ENCODE measurements at places on chromosomes 7 and 10.

DNA sequence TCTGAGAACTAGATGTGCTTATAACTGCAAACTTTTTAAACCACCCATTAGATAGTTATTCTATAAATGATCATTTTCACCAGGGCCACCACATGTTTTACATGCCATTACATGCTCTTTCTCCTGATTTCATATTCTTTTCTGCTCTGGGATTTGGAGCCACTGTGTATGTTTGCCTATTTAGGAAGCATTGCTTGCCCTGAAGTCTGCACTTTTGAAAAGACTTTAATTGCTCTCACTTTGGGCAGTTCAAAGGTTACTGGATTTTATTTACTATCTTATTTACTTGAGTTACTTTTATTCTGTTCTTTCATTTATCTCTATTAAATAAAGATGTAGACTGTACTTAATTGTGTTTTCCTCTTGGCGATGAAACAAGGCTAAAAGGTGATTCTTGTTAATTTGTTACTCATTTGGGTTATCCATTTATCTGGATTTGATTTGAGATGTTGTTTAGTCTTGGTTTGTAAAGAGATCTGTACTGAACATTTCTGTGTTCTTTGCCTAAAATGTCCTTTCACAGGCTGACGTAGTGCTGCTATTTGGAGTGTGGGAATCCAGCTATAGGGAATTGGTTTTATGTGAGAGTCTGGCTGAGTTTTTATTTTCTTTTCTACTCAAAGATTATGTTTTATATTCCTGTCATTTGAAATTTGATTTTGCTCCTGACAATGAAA is 88.8 kb downstream of the SUGCT start:
- no peak for DNase-seq

GRCh38 chr10:5679606-5680005 is 5.0 kb upstream of the TASOR2 start:
- no peak for DNase-seq

DNA sequence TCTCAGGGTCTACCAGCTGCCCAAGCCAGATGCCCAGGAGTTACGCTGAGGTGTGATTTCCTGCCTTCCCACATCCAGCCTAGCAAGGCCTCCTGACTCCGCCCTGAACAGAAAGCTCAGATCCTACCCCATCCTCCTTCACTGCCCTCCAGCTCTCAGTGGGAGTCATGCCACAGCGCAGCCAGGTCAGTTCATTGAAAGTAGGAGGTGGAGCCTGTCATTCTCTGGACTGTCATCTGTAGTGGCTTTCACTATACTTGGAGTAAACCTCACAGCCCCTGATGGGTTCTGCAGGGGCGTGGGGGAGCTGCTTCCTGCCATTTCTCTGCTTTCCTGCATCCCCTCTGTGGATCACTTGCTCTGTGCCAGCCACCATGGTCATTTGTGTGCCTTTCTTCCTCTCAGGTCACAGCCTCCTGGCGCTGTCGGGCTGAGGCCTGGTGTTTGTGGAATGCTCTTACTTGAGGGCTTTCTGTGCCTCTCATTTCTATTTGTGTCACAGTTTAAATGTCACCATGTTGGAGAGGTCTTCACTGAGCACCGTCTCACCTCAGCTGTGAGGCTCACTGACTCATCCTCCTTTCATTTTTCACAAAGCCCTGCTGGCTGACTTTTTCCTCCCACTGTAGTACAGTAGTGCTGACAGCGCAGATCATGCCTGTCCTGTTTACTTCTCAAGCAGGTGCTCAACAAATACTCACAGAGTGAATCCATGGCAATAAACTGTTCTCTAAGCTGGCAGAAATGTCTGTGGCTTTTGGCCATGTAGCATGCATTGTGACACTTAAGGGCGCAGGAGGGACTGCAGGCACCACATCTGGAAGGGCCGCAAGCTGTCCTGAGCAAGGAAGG is 61.0 kb upstream of the TMEM248 start:
- DNase-seq: no peak

DNA sequence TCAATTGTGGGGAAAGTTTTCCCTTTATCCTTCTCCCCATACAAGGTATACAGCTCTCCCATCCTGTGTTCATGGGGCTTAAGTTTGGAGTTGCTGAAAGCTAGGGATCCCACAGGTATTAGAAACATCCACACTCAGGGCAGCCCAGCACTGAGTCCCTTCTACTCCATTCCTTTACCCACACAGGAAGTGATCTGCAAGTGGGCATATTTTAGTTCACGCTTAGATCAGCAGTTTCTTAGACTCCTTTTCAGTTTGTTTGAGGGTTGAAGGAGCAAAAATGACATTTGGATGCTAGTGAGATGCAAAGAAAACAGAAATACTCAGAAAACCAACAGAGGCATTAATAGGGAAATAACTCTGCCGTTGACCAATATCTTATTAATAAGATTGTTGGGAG is 134.7 kb downstream of the VPS50 start:
- DNase-seq: no peak

GRCh38 chr10:118642228-118642627 is 46.8 kb upstream of the PRLHR start:
- DNase-seq: no peak

DNA sequence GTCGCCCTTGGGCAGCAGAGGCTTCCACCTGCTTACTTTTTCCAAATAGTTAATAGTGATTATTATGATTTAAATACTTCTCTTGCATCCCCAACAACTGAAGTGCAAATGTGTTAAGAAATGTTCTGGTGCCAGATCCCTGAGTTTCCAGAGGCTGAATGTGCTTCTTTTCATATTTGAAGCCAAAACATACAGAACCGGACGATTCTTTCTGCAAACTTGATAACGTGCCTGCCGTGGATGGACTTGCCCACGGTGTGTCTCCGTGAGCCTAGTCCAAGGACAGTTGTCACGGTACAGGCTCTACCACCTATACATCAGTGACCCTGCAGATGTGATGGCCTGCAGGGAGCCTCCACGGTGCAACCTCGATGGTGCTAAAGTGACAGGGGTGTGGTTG is 198.6 kb upstream of the LYZL2 start:
- no peak for DNase-seq

- no peak for DNase-seq
Measured at GRCh38 chr10:112356686-112357085, 17.2 kb upstream of the ACSL5 start.

GRCh38 chr7:97506728-97507127 is 225.2 kb upstream of the TAC1 start:
- no peak for DNase-seq

- no peak for DNase-seq
Measured at GRCh38 chr10:86545101-86545500, 23.5 kb upstream of the WAPL start.

- DNase-seq: no peak
Measured at GRCh38 chr7:70346844-70347462, 748.7 kb downstream of the AUTS2 start.

DNA sequence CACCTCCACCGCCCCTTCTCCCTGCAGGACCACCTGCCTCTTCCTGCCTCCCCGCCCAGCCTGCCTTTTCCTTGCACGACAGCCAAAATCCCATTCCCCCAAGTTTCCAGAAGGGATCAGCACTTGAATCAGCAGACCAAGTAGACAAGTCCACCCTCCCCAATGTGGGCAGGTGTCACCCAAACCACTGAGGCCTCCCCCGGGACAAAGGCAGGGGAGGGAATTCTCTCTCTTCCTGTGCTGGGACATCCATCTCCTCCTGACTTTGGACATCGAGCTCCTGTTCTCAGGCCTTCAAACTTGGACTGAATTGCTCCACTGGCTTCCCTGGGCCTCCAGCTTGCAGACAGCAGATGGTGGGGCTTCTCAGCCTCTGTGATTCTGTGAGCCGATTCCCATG is 21.6 kb upstream of the PSMG3 start:
- DNase-seq: no peak

GRCh38 chr10:71033396-71033980 is 145.1 kb upstream of the PCBD1 start:
- DNase-seq: no peak

DNA sequence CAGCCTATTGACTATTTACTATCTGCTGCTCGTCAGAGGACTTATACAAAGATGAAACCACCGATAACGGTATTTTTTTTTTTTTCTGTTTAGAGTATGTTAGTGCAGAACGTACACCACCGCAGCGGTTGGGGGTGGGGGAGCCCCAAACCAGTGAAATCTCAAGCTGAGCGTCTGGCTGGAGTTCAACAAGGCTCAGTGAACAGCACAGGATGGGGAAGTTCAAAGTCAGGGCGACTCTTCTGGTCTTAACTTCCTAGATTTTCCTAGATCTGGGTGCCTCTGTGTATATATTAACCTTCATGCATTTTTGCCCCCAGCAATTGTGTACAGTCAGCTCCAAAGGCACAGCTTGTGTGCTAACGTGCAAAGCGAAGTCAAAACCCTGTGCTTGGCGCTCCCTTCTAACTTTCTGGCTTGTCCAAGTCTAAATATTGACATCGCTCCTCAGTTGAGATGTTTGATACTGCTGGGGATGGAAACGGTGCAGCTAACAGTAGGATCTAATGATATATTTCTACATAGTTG is 1.1 kb downstream of the RHOBTB1 start:
- DNase-seq: no peak

- DNase-seq: no peak
Measured at GRCh38 chr7:41674505-41675023, 28.3 kb downstream of the INHBA start.

- DNase-seq: no peak
Measured at GRCh38 chr7:29457141-29457561, 106.5 kb upstream of the PRR15 start.

DNA sequence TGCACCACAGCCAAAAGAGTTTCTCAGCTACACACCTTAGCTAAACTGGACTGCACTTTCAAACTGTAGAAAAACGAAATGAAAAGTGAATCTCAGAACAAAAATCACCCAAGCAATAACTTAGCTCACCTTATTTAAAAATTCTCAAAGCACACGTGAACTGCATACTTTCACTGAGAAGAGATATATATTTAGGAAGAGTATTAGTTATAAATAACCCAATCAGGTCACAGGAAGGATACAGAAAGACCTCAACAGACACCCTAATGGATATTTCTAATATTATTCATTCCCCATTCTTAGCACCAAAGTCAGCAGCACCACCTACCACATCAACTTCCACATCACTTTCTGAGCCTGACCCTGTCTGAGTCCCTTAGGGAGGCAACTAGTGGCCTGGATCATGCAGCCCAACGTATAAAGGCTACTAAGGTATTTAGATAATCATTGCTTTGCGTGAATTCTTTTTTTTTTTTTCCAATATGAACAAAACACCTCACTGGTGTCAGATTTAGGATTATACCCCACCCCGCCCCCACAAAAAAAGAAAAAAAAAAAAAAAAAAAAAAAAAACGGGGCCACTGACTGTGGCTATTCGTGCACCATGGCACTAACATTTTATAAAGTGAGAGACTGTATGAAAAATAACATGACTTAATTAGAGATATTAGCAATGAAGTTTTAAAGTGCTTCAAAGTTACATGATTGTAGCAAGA is 2.6 kb downstream of the ABI1 start:
- DNase-seq: no peak

- no peak for DNase-seq
Measured at GRCh38 chr7:108973075-108973474, 403.4 kb downstream of the DNAJB9 start.

DNA sequence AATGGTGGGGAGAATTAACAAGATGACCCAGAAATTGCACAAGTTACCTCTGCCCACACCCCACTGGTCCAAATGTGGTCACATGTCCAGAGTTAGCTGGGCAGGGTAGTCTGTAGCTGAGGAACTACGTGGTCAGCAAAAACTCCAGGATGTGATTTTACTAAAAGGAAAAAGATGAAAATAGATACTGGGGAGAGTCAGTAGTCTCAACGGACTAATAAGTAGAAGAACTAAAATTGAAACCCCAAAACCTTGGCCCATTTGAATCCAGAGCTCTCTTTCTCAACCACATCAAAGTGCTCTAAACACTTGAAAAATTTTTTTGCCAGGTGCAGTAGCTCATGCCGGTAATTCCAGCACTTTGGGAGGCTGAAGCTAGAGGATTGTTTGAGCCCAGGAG is 146.3 kb downstream of the SKIDA1 start:
- no peak for DNase-seq

DNA sequence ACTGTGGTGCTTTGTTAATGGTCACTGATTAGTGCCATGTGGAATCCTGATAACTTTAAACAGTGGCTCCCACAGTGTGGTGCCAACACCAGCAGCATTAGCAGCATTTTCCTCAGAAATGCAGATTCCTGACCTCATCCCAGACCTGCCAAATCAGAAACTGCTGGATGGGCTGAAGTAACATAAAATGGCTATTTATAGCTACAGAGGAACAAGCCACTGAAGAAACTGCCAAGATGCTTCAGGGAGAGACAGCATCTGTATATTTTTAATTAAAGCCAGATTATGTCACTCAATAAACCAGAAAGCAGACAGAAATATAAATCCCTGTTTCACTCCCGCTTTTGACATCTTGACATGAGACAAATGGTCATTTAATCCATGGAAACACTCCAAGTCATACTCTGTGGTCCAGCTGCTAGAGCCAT is 178.5 kb downstream of the AMPH start:
- no peak for DNase-seq

- no peak for DNase-seq
Measured at GRCh38 chr10:73871295-73872189, 2.8 kb downstream of the CAMK2G start.

- peak; percentile 52 for DNase-seq
Measured at GRCh38 chr10:11986593-11987216, 55.9 kb downstream of the UPF2 start.

DNA sequence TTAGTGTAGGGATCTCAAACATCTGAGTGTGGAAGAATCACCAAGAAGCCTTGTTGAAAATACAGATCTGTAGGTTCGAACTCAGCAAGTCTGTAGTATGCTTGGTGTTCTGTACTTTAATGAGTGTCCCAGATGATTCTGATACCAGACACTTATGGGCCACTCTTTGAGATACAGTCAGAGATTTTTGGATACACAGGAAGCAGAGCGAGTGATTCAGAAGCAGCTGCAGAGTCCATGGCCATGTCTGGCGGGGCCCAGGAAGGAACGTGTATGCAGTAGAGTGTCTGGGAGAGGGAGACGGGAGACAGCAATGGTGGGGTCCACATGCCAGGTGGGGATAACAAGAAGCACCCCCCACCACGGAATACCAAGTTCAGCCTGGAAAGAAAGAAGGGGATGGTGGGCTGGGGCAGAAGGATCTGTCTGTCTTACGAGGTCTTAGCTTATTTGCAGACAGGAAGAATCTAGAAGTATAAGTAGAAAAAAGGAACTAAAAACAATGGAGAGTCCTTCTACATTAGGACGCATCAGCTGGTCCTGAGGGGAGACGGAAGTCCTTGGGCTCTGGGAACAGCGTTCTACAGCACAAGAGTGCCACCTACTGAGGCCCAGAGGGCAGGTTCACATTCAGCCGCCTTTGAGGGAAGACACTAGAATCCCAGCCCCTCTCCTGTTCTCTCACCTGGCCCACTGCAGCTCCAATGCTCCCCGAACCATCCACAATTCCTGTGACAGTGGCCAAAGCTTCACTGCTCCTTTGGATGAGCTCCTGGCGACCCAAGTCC is 55.4 kb downstream of the SLC37A3 start:
- no peak for DNase-seq

DNA sequence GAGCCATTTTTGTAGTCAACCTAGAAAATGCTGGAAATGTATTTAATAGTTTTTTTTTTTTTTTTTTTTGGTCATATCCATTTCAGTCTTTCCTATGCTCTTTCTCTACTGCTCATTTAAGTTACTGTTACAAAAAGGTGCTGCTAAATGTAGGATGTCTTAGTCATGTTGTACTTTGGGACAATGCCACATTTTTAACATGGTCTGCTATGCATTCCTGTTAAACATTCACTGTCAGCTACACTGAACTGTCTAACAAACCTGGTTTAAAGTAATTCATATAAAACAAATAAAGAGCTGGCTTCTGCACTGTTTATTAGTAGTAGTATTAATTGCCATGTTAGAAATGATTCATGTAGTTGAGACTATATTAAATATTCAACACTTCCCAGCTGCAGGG is 108.6 kb downstream of the NSUN6 start:
- DNase-seq: no peak

Measured in effector CD8-positive, alpha-beta T cell (primary cell).